ENCODE measurements at places on chromosomes 13 and 19.
A peak's percentile ranks its signal among the peaks of the same experiment; 100 is the strongest.

GRCh38 chr19:19510432-19510831, 4.9 kb downstream of the TSSK6 start:
- DNase-seq: no peak

GRCh38 chr13:20803180-20803965, 29.6 kb upstream of the EEF1AKMT1 start:
- DNase-seq: no peak

GRCh38 chr19:1811472-1811894, 593 bp downstream of the ATP8B3 start:
- DNase-seq: peak; percentile 51

DNA sequence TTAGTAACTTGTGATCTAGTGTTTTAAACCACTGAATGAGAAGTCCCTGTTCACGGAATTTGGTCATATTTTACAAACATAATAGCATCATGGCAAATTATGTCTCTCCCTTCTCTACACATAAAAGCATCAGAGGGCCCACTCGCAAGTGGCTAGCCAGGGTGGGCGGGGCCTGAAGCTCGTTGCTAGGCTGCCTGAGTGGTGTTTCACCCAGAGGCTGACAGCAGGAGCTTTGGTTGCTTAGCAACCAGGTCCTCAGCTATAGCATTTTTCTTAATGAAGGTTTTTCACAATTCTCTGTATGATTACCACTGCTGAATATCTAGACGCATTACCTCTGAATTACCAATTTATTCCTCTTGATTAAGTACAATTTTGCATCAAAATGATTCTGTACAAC, 126.5 kb downstream of the NALCN start:
- DNase-seq: peak; percentile 67

- no peak for DNase-seq
Observed at GRCh38 chr13:69373747-69374425, 733.7 kb upstream of the ATXN8OS start.

DNA sequence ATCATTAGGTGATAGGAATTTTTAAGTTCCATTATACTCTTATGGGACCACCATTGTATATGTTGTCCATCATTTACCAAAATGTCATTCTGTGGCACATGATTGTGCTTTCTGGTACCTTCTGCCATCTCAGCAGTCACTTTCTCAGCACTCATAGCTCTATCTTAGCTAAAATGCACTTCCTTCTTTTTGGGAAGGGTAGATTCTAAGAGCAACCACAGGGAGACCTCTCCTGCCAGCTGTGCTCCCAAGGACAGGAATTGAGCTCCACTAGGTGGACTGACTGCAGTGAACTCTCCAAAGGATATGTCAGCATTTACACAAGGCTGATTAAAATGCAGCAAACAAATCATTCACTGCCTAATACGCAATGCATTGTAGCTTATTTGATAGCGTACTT, 91.8 kb upstream of the OBI1 start:
- DNase-seq: no peak

DNA sequence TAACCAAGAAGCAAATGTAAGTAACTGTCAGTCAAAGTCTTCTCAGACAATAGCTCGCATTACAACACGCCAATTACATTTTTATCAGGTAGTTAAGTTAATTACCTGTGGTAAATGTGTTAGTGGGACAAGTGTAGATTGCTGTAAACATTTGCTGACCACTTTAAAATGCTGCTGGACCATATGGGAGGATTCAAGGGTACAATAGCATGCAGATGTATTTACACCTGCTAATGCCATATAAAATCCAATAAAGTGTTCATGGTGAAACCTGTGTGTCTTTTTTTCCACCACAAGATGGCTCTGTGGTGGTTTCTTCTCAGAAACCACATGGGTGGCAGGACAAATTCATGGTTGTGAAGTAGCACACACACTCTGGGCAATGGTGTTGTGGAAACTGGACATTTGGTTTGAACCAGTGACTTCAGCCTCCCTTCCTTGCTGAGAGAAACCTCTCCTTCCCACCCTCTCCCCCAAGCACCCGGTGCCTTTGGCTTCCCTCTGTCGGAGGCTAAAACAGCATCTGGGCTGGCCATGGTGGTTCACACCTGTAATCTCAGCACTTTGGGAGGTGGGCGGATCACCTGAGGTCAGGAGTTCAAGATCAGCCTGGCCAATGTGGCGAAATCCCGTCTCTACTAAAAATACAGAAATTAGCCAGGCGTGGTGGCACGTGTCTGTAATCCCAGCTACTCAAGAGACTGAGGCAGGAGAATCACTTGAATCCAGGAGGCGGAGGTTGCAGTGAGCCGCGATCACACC, 18.1 kb upstream of the GTF3A start:
- no peak for DNase-seq

GRCh38 chr13:93420887-93421286, 194.3 kb downstream of the GPC6 start:
- no peak for DNase-seq

GRCh38 chr13:77969299-77969698, 50.7 kb upstream of the EDNRB start:
- DNase-seq: no peak

- no peak for DNase-seq
Observed at GRCh38 chr13:99296398-99296797, 10.8 kb downstream of the GPR183 start.
